ENCODE measurements at places on chromosomes 12 and 14. TPM values are rescaled to one million over a fixed set of nuclear protein-coding genes. Genes with fewer than 3 reads are reported as not detected.
A peak's percentile ranks its signal among the peaks of the same experiment; 100 is the strongest.

CLEC4D gene
- 0.39 TPM for total RNA-seq

SELPLG gene
- 3.3 TPM for total RNA-seq

GRCh38 chr12:126914170-126914793 is 1352.7 kb upstream of the TMEM132C start:
- no peak for DNase-seq

GRCh38 chr12:66367015-66367667 is 64.8 kb downstream of the HELB start:
- DNase-seq, result no peak

DNA sequence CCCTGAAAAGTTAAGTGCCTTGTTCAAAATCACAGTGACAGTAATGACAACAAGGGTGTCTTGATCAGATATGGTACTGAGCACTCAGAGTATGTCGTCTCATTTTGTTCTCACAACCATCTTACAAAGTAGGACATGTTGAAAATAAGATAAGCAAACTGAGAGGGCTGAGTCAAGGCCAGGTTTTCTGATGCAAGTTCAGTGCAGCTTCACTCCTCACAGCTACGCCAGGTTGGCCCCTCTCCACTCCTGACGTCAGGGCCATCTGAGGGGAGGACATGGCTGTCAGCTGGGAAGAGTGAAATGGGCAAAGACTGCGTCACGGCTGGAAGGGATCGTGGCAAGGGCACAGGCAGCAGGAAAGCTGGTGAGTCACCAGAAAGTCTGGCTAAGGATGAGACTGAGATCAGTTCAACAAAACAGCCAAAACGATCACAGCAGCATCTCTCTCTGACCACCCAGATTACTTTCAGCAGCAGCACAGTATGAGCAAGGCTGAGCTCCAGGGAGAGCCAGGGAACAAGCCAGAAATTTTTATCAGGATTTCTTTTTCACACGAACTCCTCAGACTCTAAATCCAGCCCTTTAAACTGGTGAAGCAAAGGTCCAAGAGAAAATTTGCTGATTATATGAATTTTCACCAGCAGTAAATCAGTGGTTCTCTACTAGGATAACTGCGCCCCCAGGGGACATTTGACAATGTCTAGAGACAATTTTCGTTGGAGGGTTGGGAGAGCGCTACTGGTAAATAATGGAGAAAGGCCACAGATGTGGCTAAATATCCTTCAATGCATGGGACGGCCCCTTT is 297.9 kb upstream of the AMIGO2 start:
- peak; percentile 87 for DNase-seq

DNA sequence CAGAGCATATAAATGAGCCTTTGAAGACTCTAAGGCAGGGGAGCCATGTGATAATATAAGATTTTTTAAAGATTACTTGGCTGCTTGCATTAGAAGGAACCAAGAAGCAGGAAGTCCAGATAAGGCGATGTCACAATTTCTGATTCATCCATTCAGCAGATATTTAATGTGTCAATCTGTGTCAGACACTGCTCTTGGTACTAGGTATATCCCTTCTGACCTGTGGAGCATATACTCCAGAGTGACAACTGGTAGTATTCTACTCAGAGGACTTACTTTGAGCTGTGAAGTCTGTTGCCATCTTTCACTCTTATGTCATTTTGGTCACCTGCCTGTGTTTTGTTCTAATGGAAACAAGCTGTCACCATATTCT is 10.7 kb downstream of the EID3 start:
- no peak for DNase-seq

DNA sequence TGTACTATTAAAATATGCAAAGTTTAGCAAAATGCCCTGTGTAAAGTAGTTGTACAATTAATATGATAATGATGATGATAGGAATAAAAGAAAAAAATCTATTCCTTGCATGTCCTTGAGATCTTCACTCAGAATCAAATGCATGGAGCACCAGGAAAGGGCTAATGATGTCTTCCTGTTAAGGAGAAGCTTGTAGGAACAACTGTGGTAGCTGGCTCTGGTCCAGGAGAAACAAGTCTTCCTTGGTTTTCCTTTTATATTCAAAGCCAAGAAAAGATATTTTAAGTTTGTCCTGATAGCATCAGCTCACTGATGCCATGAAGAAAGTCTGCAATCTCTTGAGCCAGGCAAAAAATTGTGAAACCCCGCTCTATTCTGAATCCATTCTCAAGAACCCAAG is 138.9 kb downstream of the PIK3C2G start:
- no peak for DNase-seq

DNA sequence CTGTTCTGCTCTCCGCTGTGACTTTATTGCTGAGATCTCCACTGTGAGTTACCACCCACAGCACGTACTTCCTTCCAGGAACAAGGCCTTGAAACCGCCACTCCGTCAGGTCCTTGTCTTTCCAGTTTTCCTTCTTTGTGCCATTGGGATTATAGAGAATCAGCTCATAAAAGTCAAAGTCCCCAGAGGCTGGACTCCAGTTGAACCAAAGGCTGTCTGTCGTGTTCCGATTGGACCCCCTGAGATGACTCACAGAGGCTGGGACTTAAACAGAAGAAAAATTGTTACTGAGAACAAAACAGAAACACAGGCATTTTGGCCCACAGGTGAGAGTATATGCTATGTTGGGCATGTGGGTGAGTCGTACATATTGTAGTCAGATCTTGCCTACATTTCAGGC is 76.6 kb downstream of the PTPRB start:
- peak; percentile 71 for DNase-seq

DNA sequence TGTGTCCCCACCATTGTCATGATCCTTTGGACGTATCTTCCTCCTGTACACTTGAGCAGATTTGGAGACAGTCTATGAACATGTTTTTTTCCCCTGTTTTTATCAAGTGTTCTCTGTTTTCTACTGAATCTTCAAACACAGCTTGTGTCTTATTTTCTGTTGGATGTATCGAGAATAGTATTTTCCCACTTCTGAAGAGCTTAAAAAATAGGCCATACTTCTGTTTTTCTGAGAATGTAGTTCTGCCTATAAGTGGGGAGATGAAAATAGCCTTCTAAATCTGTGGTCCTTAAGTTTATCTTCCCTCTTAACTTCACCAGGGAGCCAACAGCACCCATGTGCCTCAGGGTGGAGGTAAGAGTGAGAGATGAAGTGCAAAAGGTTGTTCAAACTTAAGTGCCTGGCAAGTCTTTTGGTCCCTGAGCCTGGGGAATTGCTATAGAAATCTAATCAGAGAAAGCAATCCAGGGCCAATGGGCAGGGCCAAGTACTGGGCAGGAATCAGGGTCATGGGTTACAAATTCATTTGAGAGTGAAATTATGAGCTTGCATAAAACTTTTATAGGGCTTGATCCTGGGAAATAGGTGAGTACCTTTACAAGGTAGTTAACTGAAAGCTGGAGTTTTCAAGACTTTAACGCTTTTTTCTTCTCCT is 58.9 kb downstream of the ARF6 start:
- no peak for DNase-seq

All from mucosa of descending colon (tissue), 3 donors.